CD8-positive, alpha-beta T cell (primary cell): ENCODE measurements at places on chromosomes 13 and 19.
A peak's percentile ranks its signal among the peaks of the same experiment; 100 is the strongest.

GRCh38 chr19:34686455-34686854 is 9.0 kb downstream of the ZNF302 start:
- DNase-seq, result no peak

DNA sequence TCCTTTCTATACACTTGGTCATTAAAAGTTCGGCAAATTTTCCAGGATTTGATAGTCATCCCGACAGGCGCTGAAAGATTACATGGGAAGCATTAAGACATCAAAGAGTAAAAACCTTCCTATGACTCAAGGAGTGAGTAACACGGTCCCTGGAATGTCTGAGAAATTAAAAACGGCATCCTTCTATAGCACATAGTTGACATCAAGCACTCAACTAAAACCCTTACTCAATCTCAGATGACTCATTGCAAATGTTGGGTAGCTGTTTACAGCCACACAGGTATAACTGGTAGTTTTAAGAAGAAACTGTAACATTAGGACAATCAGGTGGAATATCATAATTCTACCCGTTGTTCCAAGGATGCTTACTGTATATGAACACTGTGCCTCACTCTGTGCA is 6.4 kb upstream of the LGALS13 start:
- no peak for DNase-seq

- DNase-seq, result no peak
Measured at GRCh38 chr13:113883314-113883811, 19.5 kb upstream of the GAS6 start.

DNA sequence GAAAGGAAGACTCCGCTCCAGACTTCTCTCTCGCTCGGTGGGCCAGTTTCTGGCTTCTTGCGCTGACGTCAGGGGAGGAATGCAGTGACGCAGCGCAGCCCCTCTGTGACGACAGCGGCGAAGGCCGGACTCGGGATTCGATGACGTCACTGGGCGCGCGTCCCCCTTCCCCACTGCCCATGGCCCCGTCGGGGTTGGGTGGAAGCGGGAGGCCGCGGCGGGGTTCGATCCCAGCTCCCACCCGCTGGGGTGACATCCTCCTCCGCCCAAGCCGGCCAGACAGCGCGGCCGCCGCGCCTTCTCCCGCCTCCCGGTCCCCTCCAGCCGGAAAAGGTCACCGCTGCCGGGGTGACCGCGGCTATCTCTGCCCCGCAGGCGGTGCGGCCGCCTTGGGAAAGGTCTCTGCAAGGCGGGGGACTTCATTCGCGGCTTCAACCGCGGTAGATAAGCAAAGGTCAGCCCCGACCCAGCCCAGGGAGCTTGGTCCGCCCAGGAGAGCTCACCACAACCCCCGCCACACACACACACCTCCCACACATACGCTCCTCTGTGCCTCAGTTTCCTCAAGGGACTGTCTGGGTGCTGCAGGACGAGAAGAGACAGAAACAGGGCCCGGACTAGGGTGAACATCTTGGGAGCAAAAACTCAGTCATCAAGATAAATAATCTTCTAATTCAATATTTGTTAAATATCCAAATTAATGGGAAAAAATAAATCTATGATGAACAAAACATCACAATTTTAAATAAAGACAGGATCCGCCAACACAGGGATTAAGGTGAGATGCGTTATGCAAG is 844 bp upstream of the RFX1 start:
- no peak for DNase-seq

- no peak for DNase-seq
Measured at GRCh38 chr19:54434873-54435214, 14.2 kb upstream of the LENG8 start.

DNA sequence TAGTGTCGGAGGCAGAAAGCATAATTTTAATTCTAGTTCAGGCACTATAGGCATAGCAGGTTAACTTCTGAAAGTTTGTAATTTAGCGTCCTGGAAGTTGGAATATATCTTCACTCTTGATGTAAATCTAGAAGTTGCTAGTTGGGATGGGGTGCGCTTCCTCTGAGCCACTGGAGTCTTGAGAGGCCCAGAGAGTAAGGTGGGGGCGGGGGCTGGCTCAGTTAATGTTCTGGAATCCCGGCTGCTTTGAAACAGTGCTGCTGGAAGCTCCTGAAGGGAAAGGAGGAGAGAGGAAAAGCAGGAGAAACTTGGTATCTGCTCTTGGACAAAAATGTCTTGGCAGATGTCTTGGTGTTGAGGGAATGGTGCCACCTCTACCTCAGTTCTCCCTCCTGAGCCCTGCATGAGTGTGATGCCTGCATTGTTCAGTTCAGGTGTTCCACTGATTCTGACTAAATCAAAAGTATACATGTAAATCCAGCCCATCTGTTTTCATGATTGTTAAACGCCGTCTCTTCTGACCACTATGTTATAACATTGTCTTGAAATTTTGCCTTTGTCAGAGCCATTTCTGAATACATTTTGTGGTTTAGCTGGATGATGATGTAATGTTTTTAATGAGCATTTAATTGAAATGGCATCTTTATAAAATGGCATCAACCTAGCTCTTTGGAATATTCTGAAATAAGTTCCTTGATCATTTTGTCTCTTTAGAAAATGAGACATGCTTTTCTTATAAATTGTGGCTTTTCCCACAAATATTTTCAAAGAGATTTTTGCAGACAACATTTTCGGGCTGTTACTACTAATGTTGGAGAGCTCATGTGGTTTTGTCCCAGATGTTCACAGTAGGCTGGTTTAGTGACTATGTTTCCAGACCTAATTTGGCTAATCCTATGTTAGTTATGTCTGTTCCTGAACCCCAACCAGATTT is 202.7 kb downstream of the SHISA2 start:
- DNase-seq, result no peak

DNA sequence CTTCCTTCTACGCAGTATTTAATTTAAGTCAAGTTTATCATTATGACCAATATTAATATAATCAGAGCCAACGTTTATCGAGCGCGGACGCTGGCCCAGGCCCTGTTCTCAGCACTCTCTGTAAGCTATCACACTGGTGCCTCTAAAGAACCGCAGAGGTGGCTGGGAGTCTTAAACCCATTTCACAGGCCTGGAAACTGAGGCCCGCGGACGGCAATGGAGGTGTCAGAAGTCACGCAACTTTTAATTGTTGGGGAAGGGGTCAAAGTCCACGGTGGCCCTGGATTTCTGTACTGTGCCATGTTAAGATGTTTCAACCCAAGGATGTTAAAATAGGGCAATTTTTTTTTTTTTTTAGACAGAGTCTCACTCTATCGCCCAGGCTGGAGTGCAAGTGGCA is 8.8 kb downstream of the PTPRS start:
- DNase-seq, result no peak

DNA sequence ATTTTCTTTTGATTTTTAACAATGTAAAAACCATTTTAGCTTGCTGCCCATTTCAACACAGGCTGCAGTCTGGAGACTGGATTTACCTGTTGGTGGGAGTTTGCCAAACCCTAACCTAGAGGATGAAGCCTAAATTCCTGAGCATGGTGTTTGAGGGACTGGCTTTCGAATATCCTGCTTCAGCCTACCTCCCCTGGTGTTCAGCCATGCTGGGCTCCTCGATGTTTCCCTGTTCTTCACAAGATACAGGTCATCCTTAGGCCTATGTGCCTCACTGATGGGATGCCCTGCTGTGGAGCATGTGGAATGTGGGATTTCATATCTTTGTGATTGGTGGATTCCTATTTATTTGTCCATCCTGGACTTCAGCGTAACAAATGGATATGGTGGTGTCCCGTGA is 20.4 kb upstream of the ERCC5 start:
- DNase-seq, result no peak

DNA sequence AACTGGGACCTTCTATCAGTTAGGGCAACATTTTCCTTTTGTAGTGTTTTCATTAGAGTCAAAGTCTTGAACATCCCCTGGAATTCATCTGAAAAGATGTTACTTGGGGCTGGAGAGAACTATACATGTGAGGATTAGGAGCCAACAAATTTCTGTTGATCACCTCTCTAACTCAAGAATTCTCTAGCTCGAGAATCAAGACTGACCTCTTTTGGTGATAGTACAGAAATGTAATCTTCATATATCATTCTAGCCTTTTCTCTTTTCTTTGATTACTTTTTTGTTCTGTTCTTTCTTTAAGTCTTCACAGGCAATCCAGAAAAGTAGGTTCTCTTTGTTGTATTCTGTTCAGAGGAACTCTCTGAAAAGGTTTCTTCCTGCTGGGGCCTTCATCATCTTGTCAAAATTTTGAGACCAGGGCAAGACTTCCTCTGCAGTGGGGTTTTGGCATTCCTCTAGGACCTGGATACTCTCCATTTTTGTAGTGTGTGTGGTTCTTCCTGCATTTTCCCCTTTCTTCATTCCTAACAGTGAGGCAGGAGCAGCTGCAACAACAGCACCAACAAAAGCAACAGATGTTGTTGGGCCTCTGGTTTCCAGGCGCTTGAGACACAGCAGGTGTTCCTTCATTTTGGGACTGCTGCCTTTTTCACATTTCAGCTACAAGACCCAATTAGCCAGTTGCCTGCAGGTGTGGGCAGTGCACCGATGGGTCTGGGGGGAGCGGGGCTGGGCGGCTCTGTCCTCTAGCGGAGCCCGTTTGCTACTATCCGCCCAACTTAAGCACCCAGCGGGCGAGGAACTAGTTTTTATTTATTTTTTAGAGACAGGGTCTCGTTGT is 26.2 kb downstream of the ELF1 start:
- DNase-seq, result peak; percentile 66

DNA sequence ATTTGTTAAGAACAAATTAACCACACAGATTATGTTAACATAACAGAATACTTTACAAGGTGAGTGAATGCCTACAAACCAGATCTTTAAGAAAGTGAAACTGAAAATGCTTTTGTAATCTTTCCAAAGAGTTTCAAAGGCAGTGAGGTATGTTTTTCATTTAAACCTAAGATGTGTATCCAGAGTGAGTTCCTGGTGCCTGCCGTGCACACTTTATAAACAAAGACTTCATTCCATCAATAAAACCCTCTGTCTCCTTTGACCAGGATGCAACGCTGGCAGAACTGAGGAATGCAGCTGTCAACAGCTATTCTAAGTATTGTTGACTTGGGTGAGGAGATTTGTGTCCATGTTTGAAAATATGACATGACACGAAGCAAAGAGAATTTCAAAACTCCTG is 344.6 kb downstream of the DNAJC15 start:
- no peak for DNase-seq

GRCh38 chr13:29542381-29542780 is 53.1 kb downstream of the SLC7A1 start:
- no peak for DNase-seq

DNA sequence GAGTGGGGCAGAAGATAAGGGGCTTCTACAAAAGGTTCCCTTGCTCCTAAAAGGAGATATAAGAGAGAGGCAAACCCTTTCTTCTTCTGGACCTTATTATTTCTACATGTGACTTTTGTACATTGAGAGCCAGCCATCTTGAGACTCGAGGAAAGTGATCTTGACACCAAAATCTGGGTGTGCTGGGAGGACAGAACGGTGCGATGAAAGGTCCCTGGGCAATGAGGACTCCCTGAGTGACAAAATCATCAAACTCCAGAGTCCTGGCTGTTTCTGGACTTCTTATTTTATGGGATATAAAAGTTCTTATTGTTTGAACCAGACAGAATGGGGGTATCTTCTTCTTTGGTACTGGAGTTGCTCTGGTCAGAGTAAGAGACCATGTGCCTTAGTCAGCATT is 411.0 kb downstream of the ZNF536 start:
- no peak for DNase-seq

- DNase-seq, result no peak
Measured at GRCh38 chr19:9620842-9621155, 233 bp downstream of the ZNF561 start.

GRCh38 chr13:40060296-40061007 is 405.0 kb downstream of the COG6 start:
- no peak for DNase-seq

DNA sequence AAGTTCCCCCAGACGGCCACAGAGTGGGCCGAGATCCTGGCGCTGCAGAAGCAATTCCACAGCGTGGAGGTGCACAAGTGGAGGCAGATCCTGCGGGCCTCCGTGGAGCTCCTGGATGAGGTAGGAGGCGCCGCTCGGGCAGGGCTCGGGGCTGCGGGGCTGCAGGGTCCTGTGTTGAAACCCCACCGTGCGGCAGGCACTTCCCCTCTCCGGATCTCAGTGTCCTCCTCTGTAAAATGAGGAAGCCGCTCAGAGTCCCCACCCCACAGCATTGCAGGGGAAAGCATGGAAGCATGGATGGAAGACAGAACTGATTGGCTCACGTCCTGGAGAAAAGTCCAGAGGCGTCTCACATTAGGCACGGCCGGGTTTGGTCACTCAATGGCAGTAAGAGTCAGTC is 6.8 kb upstream of the SCN1B start:
- DNase-seq, result no peak

GRCh38 chr19:12194827-12195731 is 32.2 kb downstream of the ZNF136 start:
- peak; percentile 73 for DNase-seq

GRCh38 chr19:1019980-1020867 is 699 bp downstream of the TMEM259 start:
- DNase-seq, result peak; percentile 52

GRCh38 chr19:13848798-13849676 is 27.9 kb upstream of the NANOS3 start:
- no peak for DNase-seq

GRCh38 chr13:66635526-66635925 is 594.6 kb downstream of the PCDH9 start:
- DNase-seq, result no peak

DNA sequence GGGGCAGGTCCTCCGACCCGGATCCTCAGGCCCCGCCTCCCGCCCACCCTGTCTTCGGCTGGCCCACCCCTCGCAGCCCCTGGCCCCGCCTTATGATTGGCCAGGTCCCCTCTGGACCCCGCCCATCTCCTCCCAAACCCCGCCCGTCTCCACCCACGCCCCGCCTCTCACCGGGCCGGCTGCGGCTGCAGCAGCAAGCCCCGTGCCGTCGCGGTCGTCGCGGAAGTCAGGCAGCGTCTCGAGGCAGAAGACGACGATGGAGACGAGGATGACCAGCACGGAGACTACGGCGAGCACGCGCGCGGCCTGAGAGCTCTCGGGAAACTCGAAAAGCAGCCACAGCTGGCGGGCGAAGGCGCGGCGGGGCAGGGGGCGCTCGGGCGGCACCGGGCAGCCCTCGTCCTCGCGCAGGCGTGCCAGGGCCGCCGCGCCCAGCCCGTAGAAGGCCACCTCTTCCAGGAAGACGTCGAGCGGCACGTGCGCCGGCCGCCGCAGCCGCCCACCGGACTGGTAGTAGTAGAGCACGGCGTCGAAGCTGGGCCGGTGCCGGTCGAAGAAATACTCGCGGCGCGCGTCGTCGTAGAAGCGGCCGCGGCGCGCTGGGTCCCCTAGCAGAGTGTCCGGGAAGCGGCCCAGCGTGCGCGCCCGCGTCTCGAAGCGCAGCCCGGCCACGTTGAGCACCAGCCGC is 495 bp downstream of the KCNA7 start:
- no peak for DNase-seq
